ENCODE measurements at places on chromosomes 16 and 17.

DNA sequence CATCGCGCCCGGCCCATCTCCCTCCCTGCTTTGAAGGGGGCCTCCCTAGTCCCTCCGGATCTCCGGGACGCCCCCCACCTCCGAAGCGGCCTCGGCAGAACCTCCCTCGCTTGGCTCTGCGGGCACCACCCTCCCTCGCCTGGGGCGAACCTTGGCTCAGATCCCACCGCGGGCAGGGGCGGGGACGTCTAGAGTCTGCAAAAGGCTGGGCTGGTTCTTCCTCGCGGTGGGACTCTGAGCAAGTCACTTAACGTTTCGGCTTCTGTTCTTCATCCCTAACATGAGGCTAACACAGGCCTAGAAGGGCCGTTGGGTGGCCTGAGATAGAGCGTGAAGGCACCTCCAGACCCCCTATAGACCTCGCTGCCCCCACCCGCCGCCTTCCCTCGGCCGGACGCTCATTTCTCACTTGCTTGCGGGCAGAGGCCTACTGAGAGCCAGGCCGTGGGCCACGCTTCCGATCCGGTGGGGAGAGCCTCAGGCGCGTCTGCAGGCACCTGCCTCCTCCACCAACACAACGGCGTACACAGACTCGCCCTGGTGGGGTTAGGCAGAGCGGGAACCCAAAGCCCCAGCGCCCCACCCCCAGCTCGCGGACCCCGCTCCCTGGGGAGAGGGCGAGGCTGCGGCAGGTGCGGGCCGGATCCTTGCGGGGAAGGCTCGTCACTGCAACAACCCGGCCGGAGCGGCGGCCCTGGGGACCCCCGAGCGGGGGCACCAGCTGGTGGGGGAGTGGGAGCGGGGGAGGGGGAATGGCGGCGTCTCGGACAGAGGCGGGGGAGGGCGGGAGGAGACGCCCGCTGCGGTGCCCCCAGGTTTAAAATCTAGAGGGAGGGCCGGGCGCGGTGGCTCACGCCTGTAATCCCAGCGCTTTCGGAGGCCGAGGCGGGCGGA is 5.4 kb downstream of the MYO1C start:
- DNase-seq = no peak

DNA sequence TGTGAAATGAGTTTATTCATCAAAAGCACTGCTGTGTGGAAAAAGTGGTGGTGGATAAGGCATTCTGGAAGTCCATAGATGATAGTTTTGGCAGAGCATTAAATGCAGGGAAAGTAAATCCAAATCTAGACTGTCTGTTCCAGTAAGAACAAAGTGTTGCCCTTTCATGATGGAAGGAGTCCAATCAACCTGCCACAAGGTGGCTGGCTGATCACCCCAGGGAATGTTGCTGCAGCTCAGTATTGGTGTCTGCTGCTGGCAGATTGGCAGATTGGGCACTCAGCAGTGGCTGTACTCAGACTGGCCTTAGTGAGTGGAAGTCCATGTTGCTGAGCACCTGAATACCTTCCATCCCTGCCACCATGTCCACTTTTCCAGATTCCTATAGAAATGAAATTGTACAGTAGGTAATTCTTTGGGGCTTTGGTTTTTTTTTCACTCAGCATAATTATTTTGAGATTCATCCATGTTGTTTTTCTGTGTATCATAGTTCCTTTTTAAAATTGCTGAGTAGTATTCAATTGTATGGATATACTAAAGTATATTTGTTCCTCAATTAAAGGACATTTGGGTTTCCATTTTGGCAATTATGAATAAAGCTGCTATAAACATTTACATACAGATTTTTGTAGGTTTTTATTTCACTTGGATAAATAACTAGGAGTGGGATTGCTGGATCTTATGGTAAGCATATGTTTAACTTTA is 14.3 kb downstream of the DYNLL2 start:
- DNase-seq = no peak

DNA sequence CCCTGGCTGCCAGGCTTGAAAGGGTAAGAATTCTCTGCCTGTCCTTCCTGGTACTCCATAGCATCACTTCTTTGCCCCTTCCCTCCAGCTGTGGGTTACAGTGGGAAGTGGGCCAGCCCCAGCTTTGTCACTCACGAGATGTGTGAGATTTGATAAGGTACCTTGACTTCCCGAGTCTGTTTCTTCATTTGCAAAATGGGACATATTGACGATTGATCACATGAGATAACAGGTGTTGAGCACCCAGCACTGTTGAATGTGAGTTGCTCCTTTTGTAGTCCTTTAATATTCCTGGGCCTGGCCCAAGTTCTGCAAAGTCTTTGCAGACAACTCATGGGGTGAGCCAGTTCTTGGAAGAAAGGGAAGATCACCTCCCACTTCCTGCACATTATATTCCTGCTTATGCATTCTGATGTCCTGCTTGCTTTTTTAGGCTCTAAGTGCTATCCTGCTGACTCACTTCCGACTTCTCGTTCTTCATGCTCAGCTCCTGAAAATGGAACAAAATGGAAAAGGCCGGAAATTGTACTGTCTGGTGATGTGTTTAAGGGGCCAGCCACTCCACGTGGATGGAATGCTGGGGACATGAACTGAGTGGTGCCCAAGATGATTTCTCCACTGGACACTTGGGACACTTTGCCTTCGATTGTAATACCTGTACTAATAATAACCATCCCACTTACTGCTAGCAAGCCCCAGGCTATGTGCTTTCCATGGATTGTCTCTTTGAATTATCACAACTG is 8.3 kb upstream of the NLK start:
- DNase-seq = no peak

DNA sequence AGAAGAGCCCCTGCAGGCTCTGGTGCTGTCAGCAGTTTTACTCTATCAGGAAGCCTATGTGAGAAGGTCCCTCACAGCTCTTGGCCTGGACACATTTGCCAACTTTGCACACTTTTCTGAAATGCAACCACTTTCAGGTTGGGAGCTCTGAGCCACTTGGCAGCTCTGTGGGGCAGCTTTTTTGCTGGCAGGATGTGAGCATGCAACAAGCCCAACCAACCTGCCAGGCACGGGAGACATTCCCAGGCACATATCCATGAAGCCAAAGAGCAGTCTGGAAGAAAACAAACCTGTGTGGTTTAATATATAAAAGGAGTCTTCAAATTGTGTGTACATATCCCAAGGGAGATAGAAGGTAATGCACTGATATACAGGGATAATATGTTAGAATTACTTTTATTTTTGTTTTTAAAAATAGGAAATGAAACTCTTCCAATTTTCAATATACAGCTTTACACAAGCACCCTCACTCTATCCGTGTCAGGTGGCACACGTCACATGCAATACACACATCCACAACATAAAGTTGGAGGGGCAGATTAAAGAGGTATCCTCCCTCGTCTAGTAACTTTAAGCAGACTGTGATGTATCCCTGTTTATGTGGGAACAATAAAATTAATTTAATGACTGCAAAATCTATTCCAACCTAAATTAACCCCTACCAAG is 57.4 kb upstream of the COX10 start:
- DNase-seq = no peak

GRCh38 chr16:81608523-81609209 is 164.1 kb downstream of the CMIP start:
- DNase-seq = no peak

- DNase-seq = no peak
Observed at GRCh38 chr17:69552986-69553667, 138.6 kb downstream of the MAP2K6 start.

GRCh38 chr16:82146957-82147356 is 23.1 kb downstream of the MPHOSPH6 start:
- no peak for DNase-seq

DNA sequence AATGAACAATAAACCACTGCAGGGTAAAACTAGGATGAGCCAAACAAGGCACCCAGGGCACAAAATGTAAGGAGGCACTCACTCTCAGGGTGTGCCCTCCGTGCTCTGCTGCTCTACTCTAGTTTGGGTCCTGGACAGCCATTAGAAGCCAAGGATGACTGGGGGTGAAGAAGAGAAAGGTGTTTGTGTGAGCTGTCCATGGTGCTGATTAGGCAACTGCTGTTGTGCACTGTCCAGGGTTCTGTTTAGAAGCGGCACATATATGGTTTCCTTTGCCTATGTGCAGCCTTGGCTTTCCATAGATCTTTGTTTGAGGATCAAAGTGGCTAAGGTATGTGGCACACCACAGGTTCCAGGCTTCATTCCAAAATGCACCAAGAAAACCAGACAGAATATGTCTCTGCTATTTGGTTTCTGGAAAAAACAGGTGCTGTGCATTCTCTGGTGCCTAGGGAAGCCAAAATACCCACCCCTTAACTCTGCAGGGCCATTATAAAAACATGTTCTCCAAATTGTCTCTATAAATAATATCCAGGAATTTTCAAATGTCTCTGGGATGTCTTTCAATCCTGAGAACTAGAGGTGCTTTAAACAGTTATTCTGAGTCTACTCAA is 123.5 kb downstream of the CBLN1 start:
- DNase-seq = no peak

- DNase-seq = no peak
Observed at GRCh38 chr16:54847609-54848008, 83.1 kb upstream of the IRX5 start.

- DNase-seq = no peak
Observed at GRCh38 chr17:75755205-75755901, 9.6 kb downstream of the GALK1 start.

- DNase-seq = no peak
Observed at GRCh38 chr17:78451753-78452152, 73.3 kb downstream of the PGS1 start.

- no peak for DNase-seq
Observed at GRCh38 chr16:88585927-88586581, 15.9 kb downstream of the ZC3H18 start.

DNA sequence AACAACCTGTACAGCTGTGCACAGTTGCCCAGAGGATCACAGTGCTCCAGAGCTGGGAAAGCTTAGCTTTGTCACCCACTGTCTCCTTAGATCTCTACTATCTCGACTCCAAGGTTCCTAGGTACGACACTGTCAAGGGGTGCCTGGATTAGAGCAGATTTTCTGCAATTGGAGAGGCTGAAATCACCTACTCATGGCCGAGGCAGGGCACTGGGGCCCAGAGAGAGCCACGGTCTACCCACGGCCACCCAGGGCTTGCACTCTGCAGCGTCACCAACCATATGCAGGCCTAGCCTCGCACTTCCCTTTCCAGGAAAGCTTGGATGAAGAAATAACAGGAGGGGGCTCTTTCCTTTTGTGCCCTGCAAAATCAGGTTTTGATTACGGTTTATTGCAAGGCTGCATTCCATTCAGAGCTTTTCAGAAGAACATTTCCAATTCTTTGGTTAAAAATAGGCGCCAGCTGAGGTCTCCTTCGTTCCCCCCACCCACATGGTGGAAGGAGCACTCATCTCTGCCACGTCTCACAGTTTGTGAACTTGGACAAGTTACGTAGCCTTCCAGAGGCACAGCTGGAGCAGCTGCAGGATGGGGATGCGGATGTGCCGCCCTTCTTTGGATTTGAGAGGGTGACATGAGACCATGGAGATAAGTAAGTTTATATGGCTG is 80.0 kb downstream of the IRX5 start:
- no peak for DNase-seq

DNA sequence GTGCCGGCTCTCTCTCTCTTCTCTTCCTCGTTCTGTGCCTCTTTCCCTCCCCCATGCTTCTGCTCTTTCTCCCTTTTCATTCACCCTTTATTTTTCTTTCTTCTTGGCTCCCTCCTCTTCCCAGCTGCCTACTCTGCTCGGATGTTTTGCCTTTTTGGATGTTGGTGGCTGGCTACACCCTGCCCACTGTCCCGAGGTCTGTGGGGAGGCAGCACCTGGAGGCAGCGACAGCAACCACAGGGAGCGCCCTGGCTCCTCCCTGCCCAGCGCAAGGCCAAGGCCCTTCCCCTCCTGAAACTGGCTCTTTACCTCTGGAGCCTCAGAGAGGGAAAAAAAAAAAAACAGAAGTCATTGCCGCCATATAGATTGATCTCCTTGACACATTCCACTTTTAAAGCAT is 20.0 kb downstream of the CLUAP1 start:
- DNase-seq = no peak

GRCh38 chr16:14641926-14642325 is 9.2 kb downstream of the BFAR start:
- DNase-seq = no peak

GRCh38 chr17:74646231-74646630 is 22.7 kb upstream of the CD300E start:
- no peak for DNase-seq

DNA sequence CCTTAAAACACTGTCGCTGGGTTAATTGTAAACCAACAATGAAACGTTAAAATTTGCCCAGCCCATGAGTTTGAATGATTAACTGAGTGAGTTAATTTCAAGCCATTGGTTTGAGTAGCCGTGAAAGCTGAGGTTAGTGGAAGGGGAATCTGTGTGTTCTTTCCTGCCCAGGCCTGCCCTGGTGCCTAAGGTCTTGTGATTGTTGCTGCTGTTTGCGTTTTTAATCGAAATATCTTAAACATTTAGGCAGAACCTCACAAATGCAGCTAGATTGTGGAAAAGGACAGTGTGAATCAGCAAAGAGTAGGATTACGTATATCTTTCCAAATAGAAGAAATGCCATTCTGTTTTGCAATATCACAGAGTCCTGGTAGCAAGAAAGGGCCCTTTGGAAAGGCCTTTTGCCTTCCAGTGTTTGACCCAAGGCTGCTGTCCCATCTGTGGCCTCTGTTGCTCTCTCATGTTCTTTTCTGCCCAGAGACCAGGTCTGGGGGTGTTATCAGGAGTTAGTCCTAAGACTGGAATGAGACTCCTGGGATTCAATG is 113.8 kb downstream of the MSI2 start:
- DNase-seq = no peak

DNA sequence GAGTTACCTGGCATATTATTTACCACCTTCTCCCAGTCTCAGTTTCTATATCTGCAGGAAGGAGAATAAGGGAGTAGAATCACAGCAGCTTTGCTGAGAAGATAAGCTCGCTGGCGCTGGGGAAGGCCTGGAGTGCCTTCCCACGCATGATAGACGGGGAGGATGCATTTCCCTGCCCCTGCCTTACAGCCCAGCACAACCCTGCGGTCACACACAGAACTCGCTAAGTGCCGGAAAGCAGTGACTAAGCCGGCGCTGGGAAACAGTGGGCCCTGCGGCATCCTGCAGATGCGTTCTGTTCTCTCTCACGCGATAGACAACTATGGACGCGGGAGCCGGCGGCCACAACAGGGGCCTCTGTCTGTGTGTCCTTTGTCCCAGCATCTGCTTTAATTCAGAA is 4.8 kb downstream of the CA5A start:
- no peak for DNase-seq

Measured in NCI-H1105 (cell line).